ENCODE measurements at places on chromosomes 11 and 22.
A peak's percentile ranks its signal among the peaks of the same experiment; 100 is the strongest.

GRCh38 chr11:112321501-112322172, 61.0 kb upstream of the PLET1 start:
- peak; percentile 15 for DNase-seq

- peak; percentile 95 for DNase-seq
These were observed 41.5 kb upstream of the HSPA8 start for GRCh38 chr11:123103326-123103980.

DNA sequence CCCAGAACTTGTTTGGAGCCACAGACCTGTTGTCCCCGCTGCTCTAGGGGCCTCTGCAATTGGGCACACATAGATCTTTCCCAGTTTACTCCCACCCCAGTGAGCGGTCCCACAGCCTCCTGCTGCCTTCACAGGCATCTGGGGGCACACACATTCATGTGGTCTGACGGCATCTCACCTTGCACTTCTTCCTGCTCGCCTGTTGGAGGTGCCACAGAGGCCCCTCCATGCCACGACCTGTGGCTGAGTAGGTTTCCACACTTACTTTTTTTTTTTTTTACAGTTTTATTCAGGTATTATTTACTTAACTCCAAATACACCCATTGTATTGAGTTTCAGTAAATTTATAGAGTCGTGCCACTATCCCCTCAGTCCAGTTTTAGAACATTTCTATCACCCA, 68.9 kb upstream of the SEPTIN5 start:
- no peak for DNase-seq

- no peak for DNase-seq
These were observed 718.4 kb upstream of the ANO5 start for GRCh38 chr11:21474529-21474928.

DNA sequence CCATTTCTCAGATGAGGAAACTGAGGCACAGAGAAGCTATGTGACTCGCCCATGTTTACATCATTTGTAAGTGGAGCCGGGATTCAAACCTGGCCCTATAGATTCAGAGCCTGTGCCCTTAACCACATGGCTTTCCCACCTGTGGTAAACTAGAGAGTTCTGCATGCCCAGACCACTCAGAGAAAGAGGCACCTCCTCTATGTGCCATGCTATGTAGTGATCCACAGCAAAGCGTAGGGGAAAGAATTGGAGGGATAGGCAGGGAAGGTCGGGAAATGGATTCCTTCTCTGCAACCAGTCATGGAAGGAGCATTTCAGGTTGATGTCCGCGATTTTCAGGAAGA, 15.4 kb upstream of the POU2AF2 start:
- no peak for DNase-seq

DNA sequence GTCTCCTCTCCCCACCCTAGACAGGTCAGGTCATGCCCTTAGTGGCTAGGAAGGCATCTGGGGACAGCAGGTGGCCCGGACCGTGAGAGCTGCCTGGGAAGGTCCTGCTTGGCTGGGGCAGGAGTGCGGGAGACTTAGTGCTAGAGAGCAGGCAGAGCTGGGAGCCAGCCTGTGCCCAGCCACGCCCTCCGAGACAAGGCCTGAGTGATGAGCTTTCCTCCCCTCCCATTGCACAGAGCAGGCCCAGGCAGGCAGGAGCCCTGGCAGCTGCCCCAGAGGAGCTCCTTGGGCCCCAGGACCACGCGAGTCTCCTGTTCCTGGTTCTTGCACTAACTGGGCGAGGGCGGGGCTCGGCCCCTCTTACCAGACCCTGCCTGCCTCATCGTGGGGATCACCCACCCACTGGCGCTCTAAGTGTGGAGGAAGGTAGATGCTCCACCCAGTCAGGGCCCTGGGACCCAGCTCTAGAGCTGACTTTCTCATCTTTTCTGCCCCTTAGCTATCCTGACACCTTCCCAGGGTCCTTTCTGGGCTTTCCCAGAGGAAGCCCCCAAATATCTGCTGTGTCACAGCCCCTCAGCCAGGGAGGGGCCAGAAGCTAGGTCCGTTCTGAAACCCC, 44.9 kb downstream of the MACROD1 start:
- DNase-seq = peak; percentile 5

DNA sequence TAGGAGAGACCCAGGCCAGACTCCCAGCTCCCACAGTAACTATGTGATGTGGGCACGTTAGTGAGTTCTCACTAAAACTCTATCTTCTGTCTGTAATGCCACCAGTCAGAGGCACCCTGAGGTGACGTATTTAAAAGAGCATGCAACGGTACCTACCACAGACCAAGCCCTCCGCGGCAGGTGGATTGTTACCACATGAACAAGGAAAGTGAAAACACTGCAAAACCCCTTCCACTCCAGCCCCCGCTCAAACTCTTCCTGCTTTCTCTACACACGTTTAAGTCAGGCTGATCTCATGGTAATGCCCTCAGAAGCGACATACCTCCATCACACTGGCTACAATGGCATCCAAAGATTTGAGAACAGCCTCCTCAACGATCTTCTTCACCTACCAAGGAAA, 36.7 kb downstream of the SERPIND1 start:
- DNase-seq = no peak

DNA sequence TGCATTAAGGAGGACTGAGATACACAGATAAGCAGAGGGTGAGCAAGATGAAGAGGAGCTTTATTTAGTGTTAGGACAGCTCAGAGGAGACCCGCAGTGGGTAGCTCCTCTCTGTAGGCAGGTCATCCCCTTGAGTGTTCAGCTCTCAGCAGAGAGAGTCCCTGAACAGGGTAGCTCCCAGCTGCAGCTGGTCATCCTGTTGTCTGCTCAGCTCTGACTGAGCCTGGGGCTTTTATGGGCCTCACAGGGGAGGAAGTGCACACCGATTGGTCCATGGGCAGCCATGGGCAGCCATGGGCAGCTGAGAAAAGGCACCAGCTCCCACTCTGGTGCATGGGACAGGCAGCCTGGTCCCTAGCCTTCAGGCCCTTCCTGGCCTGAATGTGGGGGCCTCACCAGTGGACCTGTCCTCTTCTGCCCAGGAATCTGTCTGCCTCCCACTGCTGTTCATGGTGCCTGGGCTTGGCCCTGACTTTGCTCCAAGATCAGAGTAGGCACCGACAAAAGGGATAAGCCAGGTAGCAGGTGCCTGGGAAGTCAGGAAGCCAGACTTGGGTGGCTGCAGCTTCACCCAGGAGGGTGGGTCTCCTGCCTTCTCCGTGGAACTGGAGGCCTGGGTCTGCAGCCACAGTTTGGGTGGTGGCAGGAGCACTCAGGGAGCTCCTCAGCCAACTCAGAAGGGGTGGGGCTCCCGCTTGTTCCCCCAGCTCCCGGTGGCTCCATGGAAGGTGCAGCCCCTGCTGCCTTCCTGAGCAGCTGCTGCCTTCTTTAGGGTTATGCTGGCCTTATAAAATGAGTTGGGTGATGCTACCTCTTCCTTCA, 54.7 kb downstream of the MYEOV start:
- DNase-seq = no peak

- no peak for DNase-seq
These were observed 18.1 kb downstream of the PACSIN2 start for GRCh38 chr22:42996646-42997365.

DNA sequence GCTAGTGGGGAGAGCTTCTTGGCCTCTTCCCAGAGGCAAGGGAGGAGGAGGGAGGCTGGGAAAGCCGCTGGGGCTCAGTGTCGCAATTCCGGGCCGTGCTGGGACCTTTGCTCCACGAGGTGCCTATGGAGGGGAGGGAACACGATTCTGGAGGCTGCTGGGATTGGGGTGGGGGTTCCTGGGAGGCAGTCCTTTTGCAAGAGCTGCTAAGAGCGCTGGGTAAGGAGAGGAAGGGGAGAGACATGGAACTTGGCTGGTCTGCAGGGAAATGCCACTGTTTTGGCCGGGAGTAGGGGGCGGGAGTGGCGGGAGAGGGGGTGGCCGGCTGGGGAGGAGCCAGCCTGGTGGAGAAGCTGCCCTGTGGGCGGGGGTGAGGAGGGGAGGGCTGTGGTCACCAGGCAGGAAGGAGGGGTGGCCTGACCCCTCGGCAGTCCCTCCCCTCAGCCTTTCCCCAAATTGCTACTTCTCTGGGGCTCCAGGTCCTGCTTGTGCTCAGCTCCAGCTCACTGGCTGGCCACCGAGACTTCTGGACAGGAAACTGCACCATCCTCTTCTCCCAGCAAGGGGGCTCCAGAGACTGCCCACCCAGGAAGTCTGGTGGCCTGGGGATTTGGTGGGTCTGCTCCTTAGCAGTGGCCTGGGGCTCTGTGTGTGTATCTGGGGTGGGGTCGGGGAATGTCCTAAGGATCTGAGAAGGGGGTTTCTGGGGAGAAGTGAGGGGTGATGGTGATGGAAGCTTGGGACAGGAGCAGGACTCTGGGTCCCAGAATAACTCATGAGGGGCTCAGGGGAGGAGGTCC, at the start of gene NR1H3:
TSS of gene NR1H3 (plus strand) at position 480 of the 800 bp plus-strand sequence. CDS start 1,221 bp downstream, outside the sequence.
- peak; percentile 59 for DNase-seq

DNA sequence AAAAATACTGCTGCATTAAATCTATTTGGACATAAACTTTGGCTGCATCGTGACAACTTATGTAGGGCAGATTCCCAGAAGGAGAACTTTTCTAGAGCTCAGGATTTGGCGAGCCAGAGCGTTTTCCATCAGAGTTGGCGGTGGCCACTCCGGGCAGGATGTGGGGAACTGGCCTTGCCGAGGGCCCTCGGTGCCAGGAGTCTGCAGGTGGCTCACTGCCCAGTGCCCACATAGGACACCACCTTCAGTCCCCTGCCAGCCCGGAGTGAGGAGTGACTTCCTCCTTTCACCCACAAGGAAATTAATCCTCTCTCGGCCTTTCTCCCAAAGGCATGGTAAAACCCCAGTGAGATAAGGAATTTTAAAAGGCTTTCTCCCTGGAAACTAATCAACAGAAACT, 1.6 kb upstream of the LGALS2 start:
- DNase-seq = no peak

GRCh38 chr11:42271306-42271705, 811.9 kb upstream of the LRRC4C start:
- no peak for DNase-seq

DNA sequence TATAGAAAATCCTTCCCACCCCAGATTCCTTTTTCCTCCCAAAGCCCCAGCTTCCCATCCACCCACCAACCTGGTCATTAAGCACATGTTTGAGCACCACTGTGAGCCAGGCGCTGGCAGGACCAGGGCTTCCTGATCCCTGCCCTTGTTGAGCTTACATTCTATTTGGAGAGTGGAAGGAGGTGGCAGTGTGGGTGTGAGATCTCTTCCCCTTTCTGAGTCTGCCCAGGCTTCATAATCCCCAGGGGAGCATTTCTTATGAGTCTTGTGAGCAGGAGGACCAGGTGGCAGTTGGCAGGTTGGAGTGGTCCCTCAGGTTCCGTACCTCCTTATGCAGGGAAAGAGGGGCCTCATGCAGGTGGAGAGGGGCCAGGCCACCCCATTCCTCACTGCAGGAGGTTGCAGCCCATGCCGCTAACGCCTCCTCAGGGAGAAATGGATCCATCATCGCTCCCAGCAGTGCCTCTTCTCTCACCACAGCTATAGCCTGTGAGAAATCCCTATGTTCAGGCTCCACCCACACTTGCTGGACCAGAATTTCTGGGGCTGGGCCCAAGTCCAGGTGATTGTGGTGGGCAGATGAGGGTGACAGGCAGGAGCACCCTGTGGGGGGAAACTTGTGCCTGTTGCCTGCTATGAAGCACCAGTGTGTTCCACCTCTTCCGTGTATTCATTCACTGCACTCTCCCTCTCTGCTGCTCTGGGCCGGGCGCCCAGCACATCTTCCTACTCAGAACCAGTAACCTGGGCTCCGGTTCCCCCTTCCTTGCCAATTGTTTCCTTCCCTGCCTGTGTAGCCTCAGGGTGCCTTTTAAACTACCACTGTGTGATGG, 23.5 kb downstream of the UBE2L3 start:
- no peak for DNase-seq

- no peak for DNase-seq
These were observed 16.0 kb downstream of the CALCA start for GRCh38 chr11:14956111-14956510.

DNA sequence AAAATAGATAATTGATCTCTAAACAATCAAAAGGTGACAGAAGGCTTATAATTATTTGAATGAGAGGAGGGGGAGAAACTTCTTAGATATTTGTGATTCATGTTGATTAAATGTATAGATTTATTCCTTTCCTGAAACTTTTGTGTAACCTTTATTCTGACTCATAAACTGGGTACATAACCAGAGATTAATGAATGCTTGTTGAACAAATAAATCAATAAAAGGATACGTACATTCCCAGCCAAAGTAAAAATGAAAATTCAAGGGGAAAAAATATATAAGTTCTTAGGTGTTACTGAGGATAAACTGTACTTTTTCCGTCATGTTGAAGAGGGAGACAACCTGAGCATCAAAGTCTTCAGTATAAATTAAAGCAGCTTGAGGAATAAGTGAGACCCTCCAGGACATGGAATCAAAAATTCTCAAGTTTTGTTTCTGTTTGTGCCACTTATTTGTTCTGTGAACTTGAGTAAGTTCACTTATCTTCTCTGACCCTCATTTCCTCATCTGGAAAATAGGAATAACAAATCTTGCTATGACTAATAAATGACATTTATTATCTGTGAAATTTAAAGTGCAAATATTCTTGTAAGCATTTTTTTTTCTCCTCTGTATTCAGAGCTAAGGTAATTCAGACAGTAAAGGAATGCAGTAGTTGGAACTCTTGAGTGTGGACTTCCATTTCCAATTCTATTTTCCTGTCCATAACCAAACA, 195.4 kb downstream of the METTL15 start:
- DNase-seq = no peak

GRCh38 chr11:1751999-1752906, 1.9 kb upstream of the IFITM10 start:
- no peak for DNase-seq

DNA sequence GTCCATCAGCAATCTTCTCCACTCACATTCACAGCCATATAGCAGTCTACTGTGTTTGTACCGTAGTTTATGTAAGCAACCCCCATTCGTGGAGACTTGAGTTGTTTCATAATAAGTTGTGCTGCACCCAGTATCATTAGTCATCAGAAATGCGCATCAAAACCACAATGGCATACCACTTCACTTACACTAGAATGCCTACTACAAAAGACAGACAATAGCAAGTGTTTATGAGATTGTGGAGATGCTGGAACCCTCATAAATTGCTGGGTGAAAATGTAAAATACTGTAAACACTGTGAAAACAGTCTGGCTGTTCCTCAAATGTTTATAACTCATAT, 133.3 kb downstream of the ATXN10 start:
- DNase-seq = no peak

DNA sequence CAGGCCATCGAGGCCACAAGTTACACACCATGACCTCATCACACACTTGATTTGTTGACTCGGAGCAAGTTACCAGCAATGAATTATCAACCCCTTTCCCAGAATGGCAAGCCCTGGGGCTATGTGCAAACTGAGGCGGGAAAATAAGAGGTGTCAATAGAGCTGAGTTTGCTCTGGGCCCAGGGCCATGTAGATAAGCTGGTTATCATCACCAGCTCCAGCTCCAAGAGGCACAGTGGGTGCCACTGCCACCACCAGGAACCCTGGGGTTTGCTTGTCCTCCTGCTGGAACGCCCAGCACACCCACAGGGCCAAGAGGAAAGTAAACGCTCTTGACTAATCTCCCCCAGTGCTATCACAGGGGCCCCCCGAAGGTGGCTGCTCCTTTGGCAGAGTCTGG, 13.0 kb upstream of the VPS37C start:
- no peak for DNase-seq

GRCh38 chr11:5280582-5281102, 10.9 kb upstream of the HBE1 start:
- no peak for DNase-seq

Measured in skin of body (tissue), 3 donors.